ENCODE measurements at places on chromosomes 7 and 10.

GRCh38 chr7:54960517-54960916 lies 58.3 kb upstream of the EGFR start:
- DNase-seq, result no peak

GRCh38 chr10:1696106-1696505 lies 41.2 kb downstream of the ADARB2 start:
- DNase-seq, result no peak

- DNase-seq, result no peak
These were observed 47.8 kb upstream of the NEBL start for GRCh38 chr10:20944789-20945502.

GRCh38 chr7:71303566-71303965 lies 171.6 kb downstream of the GALNT17 start:
- no peak for DNase-seq

DNA sequence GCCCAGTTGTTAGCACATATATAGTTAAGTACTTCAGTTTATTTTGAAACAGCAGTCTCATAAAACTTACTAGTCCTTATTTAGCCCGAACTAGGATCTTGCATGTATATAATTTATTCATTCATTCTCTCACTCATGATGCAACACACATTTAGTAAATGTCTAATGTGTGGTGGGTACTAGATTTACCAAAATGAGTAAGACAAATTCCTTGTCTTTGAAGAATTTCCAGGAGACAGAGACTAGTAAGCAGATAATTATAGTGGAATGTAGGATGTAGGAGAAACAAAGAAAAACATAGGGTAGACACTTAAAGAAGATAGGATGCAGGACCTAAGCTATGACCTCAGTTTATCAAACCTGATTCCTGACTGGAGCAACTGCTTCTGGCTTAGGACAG lies 120.2 kb upstream of the AMPH start:
- no peak for DNase-seq
